ENCODE measurements at places on chromosomes 12 and 14.

- DNase-seq = no peak
Measured at GRCh38 chr14:38256533-38256840, 594 bp upstream of the CLEC14A start.

DNA sequence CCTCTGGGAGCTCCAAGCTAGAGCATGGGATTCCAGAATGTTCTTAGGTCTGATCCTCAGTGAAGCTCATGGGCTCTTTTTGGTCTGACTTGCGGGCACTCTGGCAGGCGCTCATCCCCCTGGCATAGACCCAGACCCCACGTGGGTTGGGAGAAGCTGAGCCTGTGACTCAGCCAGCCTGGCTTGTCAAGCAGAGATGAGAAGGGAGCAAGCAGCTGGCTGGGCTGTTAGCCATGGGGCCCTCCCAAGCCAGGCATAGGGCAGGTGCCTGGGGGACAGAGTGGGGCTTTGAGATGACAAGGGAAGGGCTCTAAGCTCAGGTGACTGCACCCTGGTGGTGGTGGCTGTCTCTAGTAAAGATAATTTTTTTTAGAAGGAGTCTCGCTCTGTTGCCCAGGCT lies 80.3 kb upstream of the NOS1 start:
- DNase-seq = no peak

- DNase-seq = peak; percentile 24
Measured at GRCh38 chr14:72451054-72451972, 442.6 kb downstream of the DPF3 start.

GRCh38 chr12:64137117-64137516 lies 85.0 kb downstream of the KICS2 start:
- no peak for DNase-seq

- no peak for DNase-seq
Measured at GRCh38 chr12:122473543-122474323, 27.0 kb downstream of the ZCCHC8 start.

- no peak for DNase-seq
Measured at GRCh38 chr12:78963439-78964227, 99.1 kb downstream of the SYT1 start.

- no peak for DNase-seq
Measured at GRCh38 chr12:109828754-109829511, 4.3 kb downstream of the TRPV4 start.

GRCh38 chr14:43166163-43166562 lies 1340.9 kb downstream of the FSCB start:
- DNase-seq = no peak

DNA sequence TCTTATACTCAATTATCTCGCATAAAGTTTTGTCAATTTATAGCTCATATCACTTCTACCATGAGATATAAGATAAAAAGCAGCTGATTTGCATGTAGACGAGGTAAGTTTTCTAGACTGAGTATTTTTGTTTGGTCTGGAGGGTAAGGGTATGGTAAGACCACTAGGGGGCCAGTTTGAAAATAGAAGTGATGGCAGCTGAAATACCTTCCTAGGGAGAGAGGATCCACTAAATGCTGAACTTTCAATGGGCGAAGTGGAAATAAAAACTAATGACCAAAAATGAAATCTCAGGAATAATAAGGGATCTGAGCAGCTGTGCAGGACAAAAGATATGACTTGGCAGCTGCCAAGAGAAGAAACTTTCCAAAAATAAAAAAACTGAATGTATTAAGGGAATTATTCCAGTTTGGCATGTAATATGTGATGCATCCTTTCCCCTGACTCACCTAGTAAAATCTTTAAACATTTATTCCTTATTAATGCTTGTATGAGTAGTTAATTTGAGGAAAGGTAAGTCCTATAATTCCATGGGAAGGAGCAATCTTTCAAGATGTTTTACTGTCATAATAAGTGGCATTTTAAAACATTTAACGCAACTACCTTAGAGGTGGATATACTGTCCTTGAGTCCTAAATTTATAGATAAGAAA lies 754.5 kb downstream of the C12orf50 start:
- DNase-seq = no peak

GRCh38 chr12:4579305-4580102 lies 17.5 kb downstream of the DYRK4 start:
- DNase-seq = no peak

DNA sequence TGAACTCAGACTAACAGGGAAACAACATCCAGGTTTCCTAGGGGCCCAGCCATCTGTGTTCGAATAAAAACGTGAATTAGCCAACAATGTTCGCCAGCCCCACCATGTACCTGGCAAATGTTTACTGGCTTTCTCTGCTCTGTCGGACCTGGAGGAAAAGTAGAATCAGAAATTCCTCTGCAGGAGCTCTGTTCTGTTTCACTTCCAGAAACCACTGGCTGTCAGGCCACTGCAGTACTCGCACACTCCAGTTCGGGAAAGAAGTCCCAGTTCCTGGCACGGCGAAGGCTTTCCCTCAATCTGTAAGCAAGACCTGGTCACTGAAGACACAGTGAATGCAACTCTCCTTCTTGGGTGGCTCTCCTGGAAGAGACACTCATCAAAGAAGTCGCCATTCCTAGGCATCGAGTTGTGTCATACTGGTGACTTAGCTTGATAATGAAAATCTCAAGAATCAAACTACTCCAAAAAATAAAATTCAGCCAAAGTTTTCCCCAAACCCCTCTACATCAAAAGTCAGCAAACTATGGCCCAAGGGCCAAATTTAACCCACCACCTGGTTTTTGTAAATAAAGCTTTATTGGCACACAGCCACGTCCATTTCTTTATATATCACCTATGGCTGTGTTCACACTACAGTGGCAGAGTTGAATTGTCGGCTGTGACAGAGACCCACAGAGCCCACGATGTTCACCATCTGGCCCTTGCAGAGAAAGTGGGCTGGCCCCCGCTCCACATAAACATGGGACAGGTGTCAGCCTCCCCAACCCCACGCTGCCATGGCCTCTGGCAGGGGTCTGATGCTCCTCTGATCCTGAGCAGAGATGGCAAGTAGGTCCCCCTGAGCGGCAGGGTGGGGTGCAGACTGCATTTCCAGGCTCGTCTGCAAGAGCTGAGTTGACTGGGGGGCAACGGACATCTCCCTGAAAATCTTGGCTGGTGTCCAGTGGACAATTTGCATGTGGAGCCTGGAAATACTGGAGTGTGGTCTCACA lies 189.2 kb upstream of the DIO3 start:
- no peak for DNase-seq

GRCh38 chr14:76773188-76773885 lies 12.1 kb downstream of the VASH1 start:
- DNase-seq = no peak

GRCh38 chr14:21917699-21918436 lies 244.2 kb upstream of the OR4E1 start:
- peak; percentile 32 for DNase-seq

- DNase-seq = no peak
Measured at GRCh38 chr12:57185403-57185802, 31.2 kb upstream of the NXPH4 start.

DNA sequence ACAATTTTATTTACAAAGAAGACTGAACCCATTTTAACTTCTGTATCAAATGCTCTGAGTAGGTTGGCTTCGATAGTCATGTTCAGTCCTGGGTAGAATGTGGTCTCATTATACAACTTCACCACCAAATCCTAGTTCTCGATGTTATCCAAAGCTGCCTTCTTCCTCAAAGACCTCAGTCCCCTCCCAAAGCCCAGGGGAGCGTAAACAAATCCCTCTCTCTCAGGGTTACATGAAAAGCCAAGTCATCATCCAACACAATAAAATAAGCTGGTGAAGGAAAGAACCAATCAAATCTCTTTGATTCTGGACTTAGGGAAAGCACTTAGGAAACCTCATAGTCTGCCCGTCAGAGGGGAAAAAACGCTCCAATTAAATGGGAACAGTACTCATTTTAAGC lies 9.1 kb downstream of the PTCSC3 start:
- no peak for DNase-seq

DNA sequence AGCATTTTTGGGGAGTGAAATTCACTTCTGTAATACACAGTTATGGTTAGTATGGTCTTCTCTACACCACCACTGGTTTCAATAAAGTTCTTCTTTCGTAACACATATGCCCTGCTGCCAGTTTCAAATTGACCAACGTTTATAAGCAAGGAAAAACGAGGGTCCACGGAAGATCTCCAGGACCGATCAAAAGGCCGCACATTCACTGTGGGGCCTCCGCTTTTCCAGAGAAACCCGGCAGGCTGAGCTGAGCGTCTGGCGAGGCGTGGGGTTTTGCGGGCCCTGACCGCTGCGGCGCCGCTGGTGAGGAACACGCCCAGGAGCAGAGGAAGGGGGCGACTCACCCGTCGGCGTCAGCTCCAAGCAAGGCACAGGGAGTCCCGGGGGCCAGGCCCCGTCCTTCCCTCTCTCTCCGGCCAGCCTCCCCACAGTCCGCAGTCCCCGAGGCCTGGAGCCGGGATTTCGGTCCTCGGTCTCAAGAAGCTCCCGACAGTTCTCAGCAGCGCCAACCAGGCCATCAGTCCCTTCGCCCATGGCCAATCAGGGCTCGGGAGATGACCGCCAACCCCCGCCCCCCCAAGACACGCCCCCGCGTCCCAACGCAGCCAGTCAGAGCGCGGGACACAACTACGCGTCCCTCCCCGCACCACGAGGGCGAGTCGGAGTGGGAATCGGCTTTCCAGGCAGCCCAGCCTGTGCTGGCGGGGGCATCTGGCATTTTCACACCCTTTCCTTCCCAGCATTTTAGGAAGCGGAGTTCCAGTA lies at the start of gene MTERF2:
MTERF2 (minus strand) TSS at position 522 of the 765 bp plus-strand sequence. CDS start 8,432 bp downstream, outside the sequence.
- DNase-seq = peak; percentile 77

GRCh38 chr12:109715310-109716091 lies 1.9 kb downstream of the FAM222A start:
- no peak for DNase-seq

DNA sequence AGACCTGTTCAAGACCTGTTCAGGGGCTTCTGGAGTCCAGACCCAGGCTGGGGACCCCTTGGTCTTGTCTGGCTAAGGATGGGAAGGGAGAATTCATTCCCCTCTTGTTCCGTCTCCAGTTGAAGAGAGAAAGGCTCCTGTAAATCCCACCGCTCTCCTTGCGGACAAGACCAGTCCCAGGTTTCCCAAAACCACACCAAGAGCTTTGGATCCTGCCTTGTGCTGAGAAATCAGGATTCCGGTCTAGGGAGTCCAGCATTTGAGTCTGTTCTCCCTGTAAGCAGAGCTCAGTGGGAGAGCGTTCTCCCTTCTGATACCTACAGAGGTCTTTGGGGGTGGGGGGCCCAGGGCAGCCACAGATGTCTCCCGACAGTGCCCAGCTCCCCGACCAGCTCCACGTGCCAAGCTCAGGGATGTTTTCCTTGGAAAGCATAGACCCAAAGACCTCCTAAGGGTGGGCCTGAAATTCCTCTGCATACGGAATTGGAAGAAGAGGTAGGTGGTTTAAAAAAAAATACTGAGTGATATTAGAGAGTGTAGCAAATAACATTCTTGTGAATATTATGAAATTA lies 1.9 kb downstream of the HOXC13 start:
- DNase-seq = no peak

DNA sequence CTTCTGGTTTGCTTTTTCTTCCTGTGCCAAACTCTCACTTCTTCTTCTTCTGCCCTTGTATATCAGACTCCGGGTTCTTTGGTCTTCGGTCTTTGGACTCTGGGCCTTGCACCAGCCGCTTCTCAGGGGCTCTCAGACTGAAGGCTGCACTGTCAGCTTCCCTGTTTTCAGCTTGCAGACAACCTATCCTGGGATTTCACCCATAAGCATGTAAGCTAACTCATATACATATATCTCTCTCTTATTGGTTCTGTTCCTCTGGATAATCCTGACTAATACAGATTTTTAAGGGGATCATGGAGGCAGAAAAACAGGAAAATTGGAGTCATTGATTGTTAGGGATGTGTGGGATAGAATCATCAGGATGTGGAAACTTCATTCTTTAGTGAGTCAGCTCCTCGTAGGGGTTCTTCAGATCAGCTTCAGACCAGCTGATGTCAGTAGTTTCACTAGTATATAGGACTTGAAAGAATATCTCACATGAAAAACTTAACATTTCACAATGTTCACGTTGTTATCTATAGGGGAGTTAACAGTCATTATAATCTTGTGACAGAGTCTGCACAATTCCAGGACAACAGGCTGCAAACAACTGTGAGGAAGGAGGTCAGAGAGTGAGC lies 102.9 kb downstream of the RASSF9 start:
- DNase-seq = no peak

DNA sequence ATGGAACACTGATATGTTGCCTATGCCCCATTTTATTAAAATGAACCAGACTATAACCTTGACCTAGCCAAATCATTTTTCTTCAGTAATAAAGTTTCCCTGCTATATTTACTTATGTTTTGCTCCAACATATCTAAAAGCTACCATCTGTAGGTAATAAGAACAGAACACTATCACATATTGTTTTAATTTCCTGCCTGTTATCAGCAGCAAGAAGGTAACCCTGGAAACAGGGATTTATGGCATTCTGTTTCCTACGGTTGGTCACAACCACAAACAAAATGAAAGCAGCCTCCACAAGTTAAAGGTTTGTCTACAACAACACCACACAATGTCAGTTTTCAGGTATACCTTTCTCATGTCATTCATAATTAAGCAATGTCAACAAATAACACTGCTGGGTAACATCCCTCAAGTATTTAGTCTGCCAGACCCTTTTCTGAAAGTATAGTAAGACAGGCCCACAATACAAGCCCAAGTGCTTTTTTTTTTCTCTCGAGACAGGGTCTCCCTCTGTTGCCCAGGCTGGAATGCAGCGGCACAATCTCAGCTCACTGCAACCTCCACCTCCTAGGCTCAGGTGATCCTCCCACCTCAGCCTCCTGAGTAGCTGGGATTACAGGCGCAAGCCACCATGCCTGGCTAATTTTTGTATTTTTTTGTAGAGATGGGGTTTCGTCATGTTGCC lies 25.5 kb downstream of the GCH1 start:
- no peak for DNase-seq

DNA sequence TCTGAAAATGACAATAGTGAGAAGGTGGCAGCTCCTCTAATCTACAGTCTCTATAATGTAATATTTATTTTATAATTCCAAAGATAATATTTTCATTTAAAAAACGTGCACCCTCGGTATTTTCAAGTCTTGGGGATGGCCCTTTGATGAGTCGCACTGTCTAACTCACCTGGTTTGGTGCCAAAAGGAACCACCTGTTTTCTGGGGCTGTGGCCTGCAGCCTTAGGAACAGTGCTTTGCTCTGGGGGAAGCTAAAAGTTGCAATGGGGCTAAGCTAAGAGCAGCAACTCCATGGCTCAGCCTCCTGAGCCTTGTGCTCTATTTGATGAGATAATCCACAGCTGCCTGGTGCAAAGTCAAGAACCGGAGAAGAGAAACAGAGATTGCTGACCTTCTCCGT lies 6.4 kb upstream of the ENDOU start:
- no peak for DNase-seq

GRCh38 chr12:58889557-58889956 lies 30.7 kb downstream of the LRIG3 start:
- DNase-seq = no peak
